ENCODE measurements at places on chromosomes 1 and 21.

GRCh38 chr1:151760597-151761385 is 2.5 kb downstream of the MRPL9 start:
- DNase-seq, result no peak

GRCh38 chr21:27132266-27132665 is 165.4 kb upstream of the ADAMTS5 start:
- no peak for DNase-seq

DNA sequence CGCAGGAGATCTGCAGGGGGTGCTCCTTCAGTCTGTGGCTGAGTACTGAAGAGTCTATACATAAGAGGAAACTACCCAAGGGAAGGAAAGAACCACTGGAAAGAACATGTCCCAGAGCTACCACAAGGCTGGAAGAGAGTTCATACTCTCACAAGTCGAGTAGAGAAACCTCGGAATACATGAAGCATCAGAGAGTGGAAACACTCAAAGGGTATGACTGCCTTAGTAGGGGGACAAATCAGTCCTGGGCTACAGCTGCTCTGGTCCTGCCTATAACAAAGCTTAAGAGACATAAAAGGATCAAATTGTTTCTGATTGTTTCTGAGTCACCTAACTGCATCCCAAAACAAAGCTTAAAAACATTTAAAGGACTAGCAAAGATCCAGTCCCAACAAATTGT is 27.4 kb downstream of the TMEM50B start:
- DNase-seq, result no peak

GRCh38 chr1:151584278-151584677 is 27.6 kb upstream of the SNX27 start:
- no peak for DNase-seq

GRCh38 chr1:156571261-156571852 is 1.0 kb downstream of the IQGAP3 start:
- no peak for DNase-seq

- DNase-seq, result peak; percentile 55
These were observed 52.3 kb downstream of the RHBG start for GRCh38 chr1:156421062-156421938.

- no peak for DNase-seq
These were observed 242.6 kb upstream of the CXADR start for GRCh38 chr21:17270229-17270628.

DNA sequence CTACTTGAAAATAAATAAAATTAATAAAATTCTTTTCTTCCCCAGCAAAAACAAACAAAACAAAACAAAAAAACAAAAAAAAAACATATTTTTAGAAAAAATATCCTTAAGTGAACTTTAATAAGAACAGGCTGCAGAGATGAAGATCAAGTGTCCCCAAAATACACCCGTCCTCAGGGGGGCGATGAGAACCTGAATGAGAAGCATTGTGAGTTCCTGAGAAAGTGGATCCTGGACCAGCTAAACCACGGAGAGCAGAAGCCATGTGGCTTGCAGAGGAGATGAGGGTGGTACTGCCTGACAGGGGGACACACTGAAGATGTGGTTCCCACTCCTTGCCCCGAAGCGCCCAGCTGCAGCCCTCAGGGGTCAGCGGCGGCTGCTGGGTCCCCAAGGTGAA is 89.3 kb downstream of the ITPKB start:
- DNase-seq, result peak; percentile 63

DNA sequence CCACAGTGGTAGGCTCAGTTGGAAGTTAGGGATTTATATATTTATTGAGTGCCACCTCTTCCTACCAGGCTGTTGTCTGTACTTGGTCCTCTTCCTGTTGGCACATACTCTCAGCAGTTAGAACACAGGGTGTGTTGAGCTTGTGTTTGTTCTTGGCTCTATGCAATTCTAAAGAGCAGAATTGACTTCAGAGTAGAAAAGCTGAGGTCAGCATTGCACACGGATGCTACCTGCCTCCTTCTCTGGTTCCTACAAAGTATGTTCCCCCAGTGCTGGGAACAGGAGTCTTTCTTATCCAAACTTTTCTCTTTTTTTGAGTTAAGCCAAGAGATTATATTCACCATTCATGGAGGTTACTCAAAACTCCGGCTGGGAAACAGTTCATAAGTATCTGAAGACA is 16.5 kb upstream of the CD53 start:
- no peak for DNase-seq

DNA sequence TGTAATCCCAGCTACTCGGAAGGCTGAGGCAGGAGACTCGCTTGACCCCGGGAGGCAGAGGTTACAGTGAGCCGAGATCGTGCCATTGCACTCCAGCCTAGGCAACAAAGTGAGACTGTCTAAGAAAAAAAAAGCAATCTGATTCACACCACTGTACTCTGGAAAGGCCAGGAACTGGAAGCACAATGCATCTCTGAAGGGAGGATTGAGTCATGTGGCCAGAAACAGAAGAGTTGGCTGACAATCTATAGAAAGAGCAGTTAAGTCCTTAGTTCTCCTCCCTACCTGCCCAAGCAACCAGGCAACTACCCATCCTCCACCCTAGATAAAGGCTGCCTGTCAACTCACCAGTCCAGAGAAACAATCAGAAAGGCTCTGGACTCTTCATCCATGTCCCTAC is 45.9 kb downstream of the PIK3R3 start:
- DNase-seq, result no peak

GRCh38 chr1:230884646-230885045 is 16.3 kb upstream of the C1orf198 start:
- DNase-seq, result no peak

GRCh38 chr1:94036730-94037129 is 84.2 kb downstream of the ABCA4 start:
- DNase-seq, result no peak

- DNase-seq, result no peak
These were observed 466.8 kb downstream of the KIF26B start for GRCh38 chr1:245621589-245621988.

DNA sequence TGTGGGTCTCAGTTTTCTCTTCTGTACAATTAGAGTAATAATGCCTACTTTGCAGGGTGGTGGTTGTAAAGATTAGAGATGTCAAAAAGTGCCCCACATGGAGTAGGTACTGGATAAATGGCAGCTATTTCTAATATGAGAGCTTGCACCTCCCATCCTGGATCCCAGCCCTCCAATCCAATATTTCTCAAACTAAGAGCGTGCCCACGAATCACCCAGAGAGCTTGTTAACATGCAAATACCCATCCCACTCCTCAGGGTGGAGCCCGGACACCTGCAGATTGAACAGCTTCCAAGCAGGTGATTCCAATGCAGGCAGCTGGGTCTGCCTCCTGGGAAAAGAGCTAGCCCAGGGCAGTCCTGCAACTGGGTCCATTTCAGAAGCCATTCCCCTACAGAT is 33.0 kb downstream of the LRRN2 start:
- no peak for DNase-seq

- DNase-seq, result no peak
These were observed 40.7 kb downstream of the CD2 start for GRCh38 chr1:116794804-116795481.

- no peak for DNase-seq
These were observed 28.6 kb downstream of the CAMSAP2 start for GRCh38 chr1:200767321-200767720.

GRCh38 chr1:39398278-39399021 is 93.0 kb upstream of the BMP8A start:
- no peak for DNase-seq

DNA sequence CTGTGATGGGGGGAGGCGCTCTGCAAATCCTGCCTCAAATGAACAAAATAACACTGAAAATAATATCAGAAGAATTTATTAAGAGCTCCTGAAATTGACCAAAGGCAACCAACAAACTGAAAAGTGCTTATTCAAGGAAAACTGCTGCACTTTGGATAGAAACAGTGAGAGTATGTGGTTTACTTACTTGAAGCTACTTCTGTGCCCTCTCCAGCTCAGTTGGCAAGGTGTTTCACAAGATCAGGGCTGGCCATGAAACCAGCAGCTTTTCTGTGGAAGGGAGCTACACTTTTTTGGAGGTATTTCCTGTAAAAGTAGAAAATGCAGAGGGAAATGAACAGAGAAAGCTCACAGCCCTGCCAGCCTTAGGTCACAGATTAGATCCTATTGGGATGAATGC is 310.0 kb upstream of the SPAG17 start:
- DNase-seq, result no peak

DNA sequence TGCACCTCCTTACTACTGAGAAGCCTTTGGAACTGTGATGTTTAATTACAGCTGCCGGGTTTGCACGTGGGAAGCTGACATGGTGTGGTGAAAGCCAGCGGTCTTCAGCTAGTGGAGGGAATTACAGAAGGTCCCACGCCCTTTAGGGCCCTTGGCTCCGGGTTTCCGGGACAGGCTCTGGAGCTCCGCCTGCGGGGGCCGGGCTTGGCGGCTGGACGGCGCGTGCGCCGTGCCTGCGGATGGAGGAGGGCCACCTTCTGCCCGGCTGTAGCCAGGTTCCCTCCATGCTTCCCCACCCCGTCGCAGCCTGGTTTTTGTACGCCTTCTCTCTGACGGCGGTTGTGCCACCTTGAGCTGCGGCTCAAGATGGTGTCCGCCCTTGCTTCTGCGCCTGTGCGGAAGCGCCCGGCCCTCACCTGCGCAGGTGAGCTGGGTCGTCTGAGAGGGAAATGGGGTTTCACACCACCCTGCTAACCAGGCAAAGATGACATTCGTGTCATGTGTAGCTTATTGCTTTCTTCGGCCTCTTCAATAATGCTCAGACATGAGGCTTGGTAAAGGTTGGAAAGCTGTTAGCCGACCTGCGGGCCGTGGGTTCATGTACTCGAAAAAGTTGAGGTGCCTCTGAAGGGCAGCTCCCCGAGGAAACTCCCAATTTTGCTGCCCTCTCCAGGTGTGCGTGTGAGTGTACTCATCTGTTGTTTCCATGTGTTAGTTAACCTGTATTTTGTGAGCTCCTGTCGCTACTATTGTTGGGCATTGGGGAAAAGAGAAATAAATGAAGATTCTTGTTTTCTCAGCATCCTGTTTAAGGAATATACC is 36.6 kb upstream of the OPRD1 start:
- DNase-seq, result peak; percentile 69

DNA sequence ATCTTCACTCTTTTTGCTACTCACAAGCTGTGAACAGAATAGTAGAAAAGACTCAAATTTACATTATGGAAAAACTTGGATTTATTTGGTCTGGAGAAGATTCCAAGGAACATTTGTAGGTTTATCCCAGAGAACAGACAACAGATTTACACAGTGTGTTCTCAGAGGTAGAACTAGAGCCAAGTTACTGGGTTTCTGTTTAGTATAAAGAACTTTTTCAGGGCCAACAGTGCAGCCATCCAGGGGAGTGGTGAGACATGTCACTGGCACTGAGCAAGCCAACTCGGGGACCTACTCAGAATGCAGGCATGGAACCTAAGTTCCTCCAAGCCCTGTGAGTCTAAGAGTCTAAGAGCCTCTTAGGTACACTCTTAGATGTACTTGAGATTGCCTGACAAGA is 142.6 kb downstream of the OMA1 start:
- no peak for DNase-seq

GRCh38 chr1:204670152-204670927 is 15.2 kb downstream of the LRRN2 start:
- DNase-seq, result no peak

DNA sequence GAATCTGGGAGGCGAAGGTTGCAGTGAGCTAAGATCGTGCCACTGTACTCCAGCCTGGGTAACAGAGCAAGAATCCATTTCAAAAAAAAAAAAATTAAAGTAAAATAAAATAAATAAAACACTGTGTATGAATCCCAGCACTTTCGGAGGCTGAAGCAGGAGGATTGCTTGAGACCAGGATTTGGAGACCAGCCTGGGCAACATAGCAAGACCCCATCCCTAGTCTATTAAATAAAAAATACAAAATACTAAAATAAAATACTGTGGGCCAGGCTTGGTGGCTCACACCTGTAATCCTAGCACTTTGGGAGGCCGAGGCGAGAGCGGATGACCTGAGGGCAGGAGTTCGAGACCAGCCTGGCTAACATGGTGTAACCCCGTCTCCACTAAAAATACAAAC is 4.2 kb upstream of the BNIPL start:
- DNase-seq, result no peak

DNA sequence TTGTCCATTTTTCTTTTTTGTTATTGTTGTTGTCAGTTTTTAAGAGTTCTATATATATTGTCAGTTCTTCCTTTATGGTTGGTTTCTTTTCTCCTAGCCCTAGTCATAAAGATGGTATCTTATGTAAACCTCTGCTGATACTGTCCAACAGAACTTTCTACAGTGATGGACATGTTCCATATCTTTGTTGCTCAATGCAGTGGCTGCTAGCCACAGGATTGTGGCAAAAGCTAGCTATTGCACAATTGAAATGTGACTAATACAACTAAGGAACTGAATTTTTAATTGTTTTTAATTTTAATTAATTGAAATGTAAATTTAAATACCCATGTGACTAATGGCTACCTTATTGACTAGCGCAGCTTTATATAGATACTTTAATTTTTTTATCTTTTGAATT is 411.8 kb upstream of the PTBP2 start:
- no peak for DNase-seq

DNA sequence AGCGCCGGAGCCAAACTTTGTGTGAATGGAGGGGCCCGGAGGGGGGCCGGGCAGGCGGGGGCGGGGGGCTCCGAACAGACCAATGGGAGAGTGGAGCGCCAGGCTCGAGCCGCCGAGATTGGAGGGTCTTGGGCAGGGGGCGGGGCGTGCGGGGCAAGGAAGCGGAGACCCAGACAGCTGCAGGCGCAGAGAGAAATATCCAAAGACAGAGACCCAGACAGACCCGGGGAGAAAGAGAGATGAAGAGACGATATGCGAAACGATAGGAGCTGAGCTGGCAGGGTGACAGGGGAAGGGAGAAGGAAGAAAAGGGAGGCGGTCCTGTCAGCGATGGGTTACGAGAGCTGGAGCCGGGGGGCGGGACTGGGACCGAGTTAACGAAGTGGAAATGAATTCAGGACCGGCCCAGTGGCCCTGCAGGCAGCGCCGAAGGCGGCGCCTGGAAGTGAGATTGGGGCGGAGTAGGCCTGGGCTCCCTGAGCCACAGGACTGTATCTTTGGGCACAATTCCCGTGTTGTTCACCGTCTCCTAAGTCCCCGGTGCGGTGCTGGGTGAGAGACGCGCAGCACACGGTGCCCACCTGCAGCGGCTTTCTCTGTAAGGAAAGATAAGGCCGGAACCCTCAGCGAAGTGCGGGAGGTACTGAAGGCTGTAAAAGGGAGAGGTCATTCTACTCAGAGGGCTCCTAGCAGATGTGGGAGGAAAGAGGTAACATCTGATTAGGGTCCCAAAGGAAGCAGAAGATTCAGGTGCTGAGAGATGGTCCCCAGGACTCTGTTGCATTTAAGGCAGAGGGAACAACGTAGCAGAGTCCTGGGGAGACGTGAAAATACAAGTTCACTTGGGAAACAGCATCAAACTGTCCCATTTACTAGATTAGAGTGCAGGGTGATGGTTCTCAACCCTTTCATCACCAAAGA is 543 bp upstream of the KCNJ10 start:
- peak; percentile 88 for DNase-seq

- DNase-seq, result no peak
These were observed 330.5 kb upstream of the ADGRL2 start for GRCh38 chr1:81470275-81470674.

GRCh38 chr1:157139052-157139715 is 989 bp upstream of the ETV3 start:
- no peak for DNase-seq

GRCh38 chr1:225944951-225945350 is 3.9 kb upstream of the LEFTY2 start:
- DNase-seq, result no peak

All from naive thymus-derived CD8-positive, alpha-beta T cell (primary cell).